ENCODE measurements at places on chromosomes 13 and 19.

GRCh38 chr13:74246487-74246886, 112.3 kb upstream of the KLF12 start:
- peaks cover 58% of the 10 kb centered on the region for H3K4me1 ChIP-seq
- no peak for DNase-seq
- no peaks in the 10 kb centered on the region for H3K27me3 ChIP-seq
- peaks cover 4% of the 10 kb centered on the region for H3K36me3 ChIP-seq
- H3K4me3 ChIP-seq = peak overlapping the region; percentile 73

DNA sequence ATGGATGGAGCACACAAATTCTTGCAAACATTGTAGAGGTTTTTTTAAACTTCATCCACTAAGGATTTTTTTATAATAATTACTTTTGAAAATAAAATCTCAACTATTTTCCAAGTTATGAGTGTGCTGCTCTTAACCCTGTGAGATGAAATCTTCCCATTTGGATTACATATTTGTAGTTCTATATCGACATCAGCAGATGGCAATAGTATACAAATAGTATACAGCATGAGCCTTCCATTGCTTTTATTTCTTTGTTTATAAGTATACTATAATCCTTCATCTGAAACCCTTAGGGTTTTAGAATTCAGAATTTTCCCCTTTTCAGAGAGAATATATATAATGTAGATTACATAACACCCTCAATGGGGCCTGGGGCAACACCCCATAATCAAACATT, 70.5 kb downstream of the GJA3 start:
- DNase-seq = no peak
- no peak overlapping the region for H3K4me3 ChIP-seq
- peaks cover 2% of the 10 kb centered on the region for H3K4me1 ChIP-seq
- no peaks in the 10 kb centered on the region for H3K36me3 ChIP-seq
- no peaks in the 10 kb centered on the region for H3K27me3 ChIP-seq

- no peaks in the 10 kb centered on the region for H3K27me3 ChIP-seq
- no peak for DNase-seq
- peaks cover 18% of the 10 kb centered on the region for H3K4me1 ChIP-seq
- H3K4me3 ChIP-seq = no peak overlapping the region
- H3K27ac ChIP-seq = no peak overlapping the region
- H3K36me3 ChIP-seq = peaks cover 11% of the 10 kb centered on the region
These were observed 2.8 kb downstream of the ZNF749 start for GRCh38 chr19:57437931-57438330.

- no peaks in the 10 kb centered on the region for H3K4me1 ChIP-seq
- no peak for DNase-seq
- H3K4me3 ChIP-seq = no peak overlapping the region
- H3K27ac ChIP-seq = no peak overlapping the region
- H3K27me3 ChIP-seq = peaks cover 35% of the 10 kb centered on the region
These were observed 21.2 kb upstream of the CD177 start for GRCh38 chr19:43332058-43332922.

Measured in T-helper 17 cell (primary cell).